ENCODE measurements at places on chromosomes 7 and 10. TPM values are rescaled to one million over a fixed set of nuclear protein-coding genes. Genes with fewer than 3 reads are reported as not detected.

DNA sequence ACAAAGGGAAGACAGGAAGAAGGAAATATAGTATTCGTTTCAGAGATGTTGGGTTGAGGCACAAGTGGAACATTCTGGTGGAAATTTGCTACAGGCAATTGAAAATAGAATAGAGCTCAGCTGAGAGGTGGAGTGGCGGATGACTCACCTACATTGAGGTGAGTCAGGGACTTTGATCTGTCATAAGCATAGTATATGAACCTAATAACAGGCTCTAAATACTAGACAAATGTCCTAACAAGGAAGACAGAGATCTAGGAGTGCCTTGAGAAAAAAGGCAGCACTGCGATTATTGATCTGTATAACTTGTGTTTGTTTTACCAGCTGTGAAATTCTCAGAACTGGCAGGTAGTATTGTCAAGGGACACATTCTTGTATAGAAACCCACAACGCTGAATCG, 907 bp upstream of the IFRD1 start:
- DNase-seq: peak; percentile 62

DNA sequence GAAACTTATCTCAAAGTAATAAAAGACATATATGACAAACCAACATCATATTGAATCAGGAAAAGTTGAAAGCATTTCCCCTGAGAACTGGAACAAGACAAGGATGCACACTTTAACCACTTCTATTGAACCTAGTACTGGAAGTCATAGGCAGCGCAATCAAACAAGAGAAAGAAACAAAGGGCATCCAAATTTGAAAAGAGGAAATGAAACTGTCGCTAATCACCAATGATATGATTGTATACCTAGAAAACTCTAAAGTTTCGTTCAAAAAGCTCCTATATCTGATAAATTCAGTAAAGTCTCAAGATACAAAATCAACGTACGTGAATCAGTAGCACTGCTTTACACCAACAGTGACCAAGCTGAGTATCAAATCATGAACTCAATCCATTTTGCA, 137.7 kb upstream of the TEX47 start:
- no peak for DNase-seq

DNA sequence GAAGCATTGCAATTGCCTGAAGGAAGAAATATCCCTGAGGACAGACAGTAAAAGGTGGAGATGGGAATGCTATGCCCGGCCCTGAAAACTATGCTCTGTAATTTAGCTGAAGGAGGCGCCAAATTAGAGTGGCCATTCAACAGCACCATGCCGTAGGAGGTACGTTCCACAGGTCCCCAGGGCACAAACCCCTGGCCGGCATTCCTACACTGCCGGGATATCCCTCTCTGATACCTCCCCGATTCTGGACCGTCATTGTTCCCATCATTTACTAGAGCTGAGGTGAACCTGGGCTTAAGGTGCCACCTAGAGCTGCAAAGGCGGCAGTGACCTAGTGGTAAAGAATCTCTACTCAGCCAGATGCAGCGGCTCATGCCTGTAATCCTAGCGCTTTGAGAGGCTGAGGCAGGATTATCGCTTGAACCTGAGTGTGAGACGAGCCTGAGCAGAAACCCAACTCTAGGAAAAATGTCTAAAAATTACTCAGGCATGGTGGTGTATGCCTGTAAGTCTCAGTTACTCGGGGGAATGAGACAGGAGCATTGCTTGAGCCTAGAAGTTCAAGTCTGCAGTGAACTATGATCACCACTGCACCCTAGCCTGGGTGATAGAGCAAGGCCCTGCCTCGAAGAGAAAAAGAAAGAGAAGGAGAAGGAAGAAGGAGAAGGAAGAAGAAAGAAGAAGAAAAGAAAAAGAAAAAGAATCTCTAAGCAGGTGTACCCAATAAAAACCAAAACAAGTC, 53.0 kb upstream of the TNKS2 start:
- DNase-seq: no peak

GRCh38 chr7:158449942-158450341, 137.7 kb downstream of the PTPRN2 start:
- no peak for DNase-seq

DNA sequence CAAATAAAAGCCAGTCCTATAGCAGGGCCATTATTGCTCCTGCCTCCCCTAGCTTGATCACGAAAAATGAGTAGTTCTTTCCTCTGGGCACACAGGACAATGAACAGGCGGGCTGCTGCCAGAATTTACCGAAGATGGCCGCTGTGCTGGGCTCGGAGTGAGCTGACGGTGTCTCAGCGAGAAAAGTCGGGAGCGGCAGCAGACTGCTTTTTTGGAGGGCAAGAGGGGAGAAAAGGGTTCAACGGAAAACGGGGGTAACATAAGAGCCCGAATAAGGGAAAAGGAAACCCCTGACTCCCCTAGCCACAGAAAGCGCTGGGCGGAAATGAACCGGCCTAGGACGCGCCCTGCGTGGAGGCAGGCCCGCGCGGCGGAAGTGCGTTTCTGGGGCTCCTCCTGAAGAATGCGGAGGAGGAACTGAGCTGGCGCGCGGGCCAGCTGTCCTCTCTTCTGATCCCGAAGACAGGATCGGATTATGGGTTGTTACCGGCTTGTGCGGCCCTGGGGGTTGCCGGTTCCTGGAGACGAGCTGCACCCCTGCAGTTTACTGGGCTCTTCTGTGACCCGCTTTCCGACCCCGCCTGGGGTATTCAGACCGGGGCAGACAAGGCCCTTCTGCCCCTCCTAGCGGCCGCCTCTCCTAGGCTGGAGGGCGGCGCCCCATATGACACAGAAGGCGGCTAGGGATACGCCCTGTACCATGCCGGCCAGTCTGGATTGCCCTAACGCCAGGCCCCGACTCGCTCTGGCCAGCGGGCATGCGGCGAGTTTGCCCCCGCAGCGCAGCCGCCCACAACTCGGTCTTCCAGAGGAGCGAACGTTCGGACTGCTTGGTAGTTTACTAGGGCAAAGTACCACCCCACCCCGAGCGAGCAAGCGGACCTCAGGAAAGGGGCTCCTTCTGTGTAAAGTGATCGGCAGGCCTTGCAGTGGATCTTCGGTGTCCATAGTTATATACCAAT, 30.1 kb upstream of the KMT2E start:
- DNase-seq: peak; percentile 91

- no peak for DNase-seq
Measured at GRCh38 chr7:53418834-53419482, 383.5 kb downstream of the POM121L12 start.

DNA sequence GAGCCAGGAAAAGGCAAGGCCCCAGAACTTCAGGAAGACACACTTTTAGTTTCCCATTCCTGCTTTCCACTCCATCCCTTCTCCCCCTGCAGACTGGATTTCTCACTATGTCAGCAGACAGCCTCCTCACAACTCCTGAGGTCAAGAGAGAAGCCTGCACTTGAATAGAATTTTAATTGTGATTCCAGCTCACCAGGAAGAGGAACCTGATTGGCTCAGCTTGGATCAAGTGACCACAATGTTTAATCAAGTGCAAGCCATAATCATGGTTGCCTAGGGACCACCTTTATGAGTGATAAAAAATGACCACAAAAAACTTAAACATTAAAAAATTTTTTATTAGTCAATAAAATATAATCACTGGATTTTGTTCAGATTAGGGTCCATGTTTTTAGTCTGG, 244.7 kb upstream of the RHOBTB1 start:
- DNase-seq: no peak

Gene EXOC6
- 12.6 TPM for total RNA-seq

DNA sequence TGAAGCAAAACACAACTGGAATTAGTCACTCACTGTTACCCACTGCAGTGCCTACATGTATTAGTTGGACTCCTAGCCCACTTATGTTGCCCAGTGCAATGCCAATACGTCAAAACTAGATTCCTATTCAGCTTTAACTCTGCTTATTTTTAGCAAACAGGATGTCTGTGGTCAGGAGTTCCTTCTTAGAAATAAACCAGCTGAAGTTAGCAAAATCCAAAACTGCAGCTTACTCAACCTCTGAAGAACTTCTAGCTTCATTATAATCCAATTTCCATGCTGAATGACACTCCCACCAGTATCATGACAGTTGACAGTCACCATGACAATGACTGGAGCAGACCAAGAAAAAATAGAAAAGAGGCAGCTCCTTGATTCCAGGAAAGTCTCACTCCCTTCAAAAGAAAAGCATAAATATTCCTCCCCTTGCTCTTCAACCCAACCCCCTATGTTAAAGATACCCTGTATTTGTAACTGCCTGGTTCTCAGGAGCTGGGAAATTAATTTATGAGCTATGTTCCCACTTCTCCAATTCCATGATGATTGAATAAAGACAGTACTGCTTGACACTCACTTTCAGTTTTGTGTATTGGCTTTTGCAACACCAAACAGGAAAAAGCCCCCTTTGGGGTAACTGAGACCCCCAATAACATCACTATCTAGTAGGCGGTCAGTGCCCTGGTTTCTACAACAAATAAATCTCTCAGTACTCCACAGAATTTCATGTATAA, 327.4 kb downstream of the SORCS1 start:
- DNase-seq: no peak

GRCh38 chr7:156764016-156764669, 123.6 kb downstream of the RNF32 start:
- DNase-seq: peak; percentile 68

DNA sequence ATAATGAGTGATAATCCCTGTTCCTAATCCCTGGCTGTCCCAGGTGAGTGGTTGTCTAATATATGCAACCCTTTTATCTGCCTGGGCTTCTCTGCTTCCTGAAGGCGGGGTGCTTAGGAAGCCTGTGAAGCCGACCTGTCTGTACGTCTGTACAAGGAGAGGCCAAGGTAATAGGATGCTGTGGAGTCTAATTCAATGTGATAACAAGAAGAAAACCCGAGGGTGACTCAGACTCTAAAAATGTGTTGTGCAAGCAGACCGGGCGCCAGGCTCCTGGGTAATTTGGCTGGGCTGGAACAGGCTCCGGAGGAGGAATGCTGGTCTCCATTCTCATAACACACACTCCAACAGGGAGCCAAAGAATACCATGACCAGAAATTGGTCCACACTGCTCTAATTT, 43.6 kb downstream of the THNSL1 start:
- peak; percentile 77 for DNase-seq

Gene LRIT1
- total RNA-seq: not detected

- DNase-seq: no peak
Measured at GRCh38 chr10:117159390-117159789, 21.3 kb upstream of the VAX1 start.

DNA sequence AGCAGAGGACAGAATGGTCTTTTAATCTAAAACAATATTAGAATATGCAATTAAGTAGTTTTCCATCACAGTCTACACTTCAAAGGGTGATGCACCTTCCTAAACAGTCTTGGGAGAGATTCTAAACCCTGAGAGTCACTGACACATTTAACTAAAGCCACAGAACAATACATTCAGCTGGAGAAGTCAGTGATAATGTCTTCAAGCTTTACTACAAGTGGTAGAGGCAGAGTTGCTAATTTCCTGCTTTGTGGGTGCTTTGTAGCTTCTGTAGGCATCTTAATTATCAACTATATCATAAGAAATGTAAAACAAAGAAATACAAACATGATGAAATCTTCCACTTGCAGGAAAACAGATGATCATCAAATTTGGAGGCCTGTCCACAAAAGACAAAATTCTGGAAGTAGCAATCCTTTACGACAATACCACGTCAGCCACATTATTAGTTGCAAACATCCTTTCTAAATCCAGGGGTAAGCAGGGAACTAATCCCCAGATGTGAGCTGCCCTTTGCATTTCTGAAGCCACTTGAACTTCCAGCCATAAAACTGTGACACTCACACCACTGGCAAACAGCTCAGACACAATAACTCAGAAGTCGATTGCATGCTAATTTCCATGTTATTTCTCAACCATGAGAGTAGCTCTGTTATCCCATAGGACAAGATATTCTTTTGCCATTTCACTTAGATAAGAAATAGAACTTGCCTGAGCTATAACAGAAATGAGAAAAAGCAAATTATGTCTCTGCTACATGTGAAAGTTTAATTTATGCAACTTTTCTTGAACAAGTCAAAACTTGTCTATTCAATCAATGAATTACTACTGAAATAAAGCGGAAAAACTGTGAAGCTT, 212.2 kb downstream of the FAM107B start:
- peak; percentile 16 for DNase-seq

DNA sequence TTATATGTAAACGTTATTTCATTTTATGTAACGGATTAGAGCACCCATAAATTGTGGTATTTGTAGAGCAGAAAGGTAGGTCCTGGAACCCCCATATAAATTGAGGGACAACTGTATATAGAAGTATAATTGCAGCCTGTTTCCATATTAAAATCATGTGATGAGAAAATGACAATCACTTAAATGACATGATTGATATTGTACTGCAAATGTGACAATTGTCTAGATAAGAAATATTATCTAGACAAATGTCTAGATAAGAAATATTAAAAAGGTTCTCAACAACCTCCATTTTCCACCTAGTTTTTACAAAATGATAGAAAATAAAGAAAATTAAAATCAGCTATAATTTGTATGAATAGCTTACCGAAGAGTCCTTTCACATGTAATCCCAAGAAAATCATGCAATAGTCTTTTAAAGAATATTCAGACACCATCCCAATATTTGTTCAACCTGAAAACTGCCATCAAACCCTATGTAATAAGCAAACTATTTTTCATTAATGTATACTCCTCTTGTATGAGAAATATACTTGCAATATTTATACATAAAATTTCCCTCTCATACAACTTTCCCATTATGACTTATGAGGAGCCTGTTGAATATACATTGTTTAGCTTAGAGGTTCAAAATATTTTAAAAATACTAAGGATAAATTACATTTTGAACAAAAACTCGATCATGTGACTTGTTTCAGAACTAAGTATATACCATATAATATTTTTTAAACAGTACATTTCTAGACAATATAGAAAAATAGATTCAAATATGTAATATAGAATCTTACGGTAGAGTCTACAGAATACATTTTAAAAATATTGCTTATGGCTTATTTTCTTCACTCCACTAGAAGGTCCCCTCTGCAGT, 153.2 kb downstream of the CRPPA start:
- DNase-seq: no peak

DNA sequence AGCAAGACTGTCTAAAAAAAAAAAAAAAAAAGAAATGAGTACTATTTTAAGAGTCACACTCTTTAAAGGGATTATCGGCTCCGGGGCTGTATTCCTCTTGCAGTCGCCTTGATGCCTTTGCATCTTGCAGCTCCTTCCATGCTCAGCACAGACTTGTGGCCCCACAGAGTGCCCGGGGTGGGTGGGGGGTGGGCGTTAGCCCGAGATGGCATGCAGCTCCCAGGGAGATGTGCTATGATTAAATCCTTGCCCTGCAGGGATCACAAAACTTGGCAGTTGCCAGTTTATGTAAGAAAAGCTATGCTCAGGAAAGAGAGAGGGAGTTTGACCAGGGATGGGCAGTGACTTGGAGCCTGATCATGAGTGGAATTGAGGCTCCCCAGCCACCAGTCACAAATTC, 81.9 kb downstream of the CCDC3 start:
- DNase-seq: no peak

GRCh38 chr10:102404361-102405107, 9.0 kb downstream of the NFKB2 start:
- DNase-seq: no peak

Gene PRLHR
- not detected for total RNA-seq

DNA sequence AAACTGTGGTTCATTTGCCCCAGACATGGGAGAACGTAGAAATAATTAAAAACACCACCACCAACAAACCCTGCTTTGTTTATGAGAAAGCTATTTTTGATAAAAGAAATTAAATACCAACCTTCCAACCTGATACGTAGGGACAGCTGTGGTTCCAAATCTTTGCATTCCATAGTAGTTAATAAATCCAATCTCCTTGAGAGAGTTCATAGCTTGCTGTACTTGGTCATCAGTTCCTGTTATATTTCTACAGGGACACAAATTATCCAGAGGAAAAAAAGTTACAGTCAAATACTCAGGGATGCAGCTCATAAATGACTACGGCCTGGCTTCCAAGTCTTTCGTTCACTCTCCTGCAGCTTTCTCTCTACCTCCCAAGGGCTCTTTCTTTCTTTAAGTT, 41.1 kb downstream of the PUS7 start:
- DNase-seq: no peak
